ENCODE measurements at places on chromosomes 7 and 10.

DNA sequence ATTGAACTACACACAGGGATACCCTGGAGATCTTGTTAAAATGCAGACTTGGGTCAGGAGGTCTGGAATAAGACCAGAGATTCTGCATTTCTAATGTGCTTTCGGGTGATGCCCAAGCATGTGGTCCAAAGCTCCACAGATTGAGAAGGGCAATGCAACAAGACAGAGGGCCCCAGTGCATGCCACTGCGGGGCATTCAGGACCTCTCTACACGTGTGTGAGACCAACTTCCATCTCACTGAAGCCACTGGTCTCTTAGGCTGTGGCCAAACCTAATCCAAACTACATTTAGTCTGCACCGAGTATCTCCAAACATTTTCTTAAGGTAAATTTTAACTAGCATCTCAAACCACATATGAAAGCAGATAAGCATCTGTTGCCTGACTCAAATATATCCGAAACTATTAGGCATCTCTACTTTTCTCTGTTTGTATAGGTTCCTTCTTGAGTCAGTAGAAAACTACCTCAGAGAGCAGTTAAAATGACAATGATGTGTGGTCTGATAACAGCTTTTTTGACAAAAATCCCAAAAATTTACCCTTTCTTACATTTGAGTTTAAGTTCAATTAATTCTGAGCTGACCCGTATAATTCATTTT, 107.5 kb downstream of the ELMO1 start:
- no peak for DNase-seq

DNA sequence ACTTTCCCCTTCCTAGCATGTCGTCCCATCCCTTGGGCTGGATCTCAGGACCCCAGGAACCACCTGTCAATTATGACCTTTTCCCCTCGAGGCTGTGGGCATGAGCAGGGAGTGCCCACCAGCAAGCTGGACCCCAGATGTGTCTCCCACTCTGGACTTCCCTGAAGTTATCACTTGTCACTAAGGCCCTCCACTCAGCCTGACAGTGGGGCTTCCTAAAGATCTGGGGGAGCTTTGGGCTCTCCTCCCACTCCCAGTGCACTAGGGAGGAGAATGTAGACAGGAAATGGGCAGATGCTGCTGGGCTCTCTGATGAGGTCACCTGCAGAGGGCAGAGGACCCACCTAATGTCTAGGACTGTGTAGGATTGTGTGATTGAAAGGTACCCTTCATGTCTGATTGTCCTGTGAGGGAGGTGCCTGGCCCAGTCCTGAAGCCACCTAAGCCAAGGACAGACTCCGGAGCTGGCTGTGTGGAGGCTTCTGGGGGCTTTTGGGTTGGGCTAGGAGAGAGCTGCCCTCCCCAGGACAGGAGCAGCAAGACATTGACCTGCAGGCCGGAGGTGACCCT, 18.7 kb downstream of the MYO1G start:
- no peak for DNase-seq

GRCh38 chr10:78362406-78363022, 328.9 kb downstream of the RPS24 start:
- DNase-seq: no peak

DNA sequence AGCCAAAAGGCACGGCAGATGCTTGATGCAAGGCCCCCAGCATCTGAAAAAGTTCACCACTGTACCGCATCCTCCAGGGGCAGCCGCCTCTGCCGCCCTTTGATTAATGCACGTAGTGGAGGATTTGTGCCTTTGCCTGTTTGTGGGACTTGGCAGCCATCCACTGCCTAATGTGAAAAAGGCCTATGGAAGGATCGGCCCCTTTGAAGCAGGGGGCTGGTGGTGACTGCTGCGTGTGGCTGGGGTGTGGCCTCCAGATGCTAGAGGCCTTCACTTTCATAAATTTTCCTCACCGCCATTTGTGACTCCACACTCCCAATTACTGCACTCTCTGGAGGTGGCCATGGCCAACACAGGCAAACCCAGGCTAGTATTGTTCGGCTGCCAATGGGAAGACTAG, 226.0 kb downstream of the BMPER start:
- no peak for DNase-seq

GRCh38 chr7:53518319-53518718, 482.9 kb downstream of the POM121L12 start:
- DNase-seq: no peak

GRCh38 chr7:135792363-135792668, 43.7 kb upstream of the FAM180A start:
- no peak for DNase-seq

GRCh38 chr10:23391821-23392220, 47.1 kb upstream of the OTUD1 start:
- no peak for DNase-seq

- DNase-seq: no peak
These were observed 5.9 kb downstream of the AKR1B1 start for GRCh38 chr7:134452991-134453473.

DNA sequence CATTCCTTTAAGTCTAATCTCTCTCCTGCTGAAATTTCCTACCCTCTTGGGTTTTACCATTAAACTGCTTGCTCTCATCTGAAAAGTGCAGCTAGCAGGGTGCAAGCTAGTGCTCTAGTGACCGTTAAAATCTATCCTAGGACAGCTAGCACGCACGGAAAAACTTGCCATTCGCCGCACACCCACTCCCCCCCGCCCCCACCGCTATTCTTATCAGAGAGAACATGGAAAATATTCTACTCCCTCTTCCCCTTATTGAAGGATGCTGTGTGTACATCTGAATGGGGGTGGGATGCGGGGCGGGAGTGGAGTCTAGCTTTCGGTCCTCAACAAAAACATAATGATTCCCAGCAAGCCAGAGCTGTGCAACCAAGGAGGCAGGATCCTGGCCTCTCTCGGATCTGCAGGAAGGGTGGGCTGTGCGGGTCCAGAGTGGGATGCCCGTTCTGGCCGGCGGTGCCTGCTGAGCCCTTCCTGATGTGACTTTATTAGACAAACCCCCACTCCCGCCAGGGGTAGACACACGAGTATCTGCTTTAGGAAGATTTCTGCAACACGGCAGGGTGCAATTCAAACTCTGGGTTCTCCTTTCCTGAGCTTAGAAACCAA, 1.1 kb upstream of the ADRA2A start:
- no peak for DNase-seq

GRCh38 chr7:135710417-135711138, 17.4 kb downstream of the SLC13A4 start:
- no peak for DNase-seq

GRCh38 chr7:122919643-122920181, 33.5 kb upstream of the CADPS2 start:
- no peak for DNase-seq

DNA sequence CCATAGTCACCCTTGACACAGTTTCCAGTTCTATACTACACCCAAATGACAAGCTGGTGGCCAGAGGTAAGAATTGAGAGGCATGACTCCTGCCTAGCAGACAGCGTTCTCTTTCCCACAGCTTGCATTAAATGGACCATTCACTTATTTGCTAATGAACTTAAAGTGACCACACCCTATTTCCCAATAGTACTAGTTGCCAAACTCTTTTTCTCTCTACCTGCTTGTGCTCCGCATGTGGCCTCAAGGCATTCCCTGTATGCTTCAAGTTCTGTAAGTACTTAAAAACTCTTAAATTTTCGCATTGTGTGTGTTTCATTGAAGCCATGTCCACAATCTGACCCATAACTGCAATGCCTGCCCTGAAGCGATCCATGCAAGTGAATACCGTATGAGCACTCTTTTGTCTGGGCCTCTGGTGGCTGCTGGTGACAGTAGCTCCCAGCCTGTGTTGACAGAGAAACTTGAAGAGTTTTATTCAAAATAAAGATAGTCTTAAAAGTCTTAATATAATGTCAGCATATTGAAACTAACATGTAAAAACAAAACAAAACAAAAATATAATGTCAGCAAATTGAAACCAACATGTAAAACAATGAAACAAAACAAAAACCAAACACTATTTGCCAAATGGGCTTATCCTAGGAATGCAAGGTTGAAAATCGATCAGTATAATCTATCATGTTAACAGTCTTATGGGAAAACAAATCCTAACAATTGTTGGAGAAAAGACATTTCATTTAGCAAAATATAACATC, 73.6 kb downstream of the CCSER2 start:
- DNase-seq: no peak

GRCh38 chr7:89401690-89402089, 606.2 kb upstream of the TEX47 start:
- DNase-seq: no peak

Measured in activated CD4-positive, CD25-positive, alpha-beta regulatory T cell treated with anti-CD3 and anti-CD28 coated beads, Interleukin-2, amount 50 U/mL, for 72 hours (primary cell).